Daoy (cell line): ENCODE measurements at places on chromosomes 3 and 15. TPM values are rescaled to one million over a fixed set of nuclear protein-coding genes. Genes with fewer than 3 reads are reported as not detected.
A peak's percentile ranks its signal among the peaks of the same experiment; 100 is the strongest.

The ATP13A5 gene
- 0.30 TPM in 1 of 2 replicates, not detected in the other for total RNA-seq

The CHL1 gene
- not detected in 2 replicates for total RNA-seq

The IMP3 gene
- 115 and 126 TPM in 2 replicates for total RNA-seq

The C3orf85 gene
- not detected in 2 replicates for total RNA-seq

DNA sequence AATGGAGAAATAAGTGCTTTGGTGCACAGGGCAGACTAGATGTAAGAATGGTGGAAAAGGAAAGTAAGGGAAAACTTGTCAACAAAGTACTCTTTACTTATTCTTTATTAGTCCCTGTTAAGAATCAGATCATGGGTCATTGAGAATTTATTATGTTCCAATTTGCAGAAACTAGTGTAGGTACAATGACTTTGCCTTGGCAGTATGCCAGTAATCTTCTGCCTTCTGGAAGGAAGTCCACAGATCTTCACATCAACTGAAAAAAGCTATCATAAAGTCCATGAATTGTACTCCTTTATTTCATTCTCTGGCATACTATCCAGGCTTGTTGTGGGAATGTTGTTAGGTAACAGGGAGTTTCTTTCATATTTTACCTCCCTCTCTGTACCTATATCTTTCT lies 88.2 kb upstream of the FLNB start:
- no peak for DNase-seq

GRCh38 chr3:153319705-153320554 lies 157.9 kb downstream of the RAP2B start:
- no peak for DNase-seq

- DNase-seq: no peak
These were observed 115.8 kb upstream of the TOPAZ1 start for GRCh38 chr3:44125882-44126281.

DNA sequence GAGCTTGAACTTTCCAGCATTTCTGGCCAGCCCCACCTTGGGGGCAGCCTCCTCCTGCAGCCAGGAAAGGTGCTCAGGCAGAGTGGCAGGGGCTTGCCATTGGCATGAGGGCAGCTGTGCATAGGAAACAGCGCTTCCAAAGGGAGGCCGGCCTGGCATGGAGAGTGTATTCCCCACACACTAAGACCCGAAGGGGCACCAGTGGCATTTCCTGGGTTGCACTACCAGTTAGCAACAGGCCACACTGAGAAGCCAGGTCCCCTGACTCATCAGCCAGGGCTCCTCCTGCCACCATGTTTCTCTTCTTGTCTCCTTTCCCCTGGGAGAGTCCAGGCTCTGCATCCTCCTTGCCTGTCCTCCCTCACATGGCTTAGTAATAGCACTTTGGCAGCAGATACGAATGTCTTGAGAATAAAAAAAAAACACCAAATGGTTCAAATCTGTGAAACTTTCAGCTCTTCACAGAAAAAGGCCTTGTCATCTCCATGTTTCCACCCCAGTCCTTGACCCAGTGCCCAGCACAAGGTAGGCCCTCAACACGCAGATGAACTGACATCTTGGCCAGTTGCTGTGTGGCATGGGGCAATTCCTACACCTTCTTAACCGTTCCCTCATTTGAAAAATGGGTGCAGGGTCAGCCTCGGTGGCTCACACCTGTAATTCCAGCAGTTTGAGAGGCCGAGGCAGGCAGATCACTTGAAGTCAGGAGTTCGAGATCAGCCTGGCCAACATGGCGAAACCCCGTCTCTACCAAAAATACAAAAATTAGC lies 180.4 kb downstream of the SMAD6 start:
- DNase-seq: peak; percentile 79

DNA sequence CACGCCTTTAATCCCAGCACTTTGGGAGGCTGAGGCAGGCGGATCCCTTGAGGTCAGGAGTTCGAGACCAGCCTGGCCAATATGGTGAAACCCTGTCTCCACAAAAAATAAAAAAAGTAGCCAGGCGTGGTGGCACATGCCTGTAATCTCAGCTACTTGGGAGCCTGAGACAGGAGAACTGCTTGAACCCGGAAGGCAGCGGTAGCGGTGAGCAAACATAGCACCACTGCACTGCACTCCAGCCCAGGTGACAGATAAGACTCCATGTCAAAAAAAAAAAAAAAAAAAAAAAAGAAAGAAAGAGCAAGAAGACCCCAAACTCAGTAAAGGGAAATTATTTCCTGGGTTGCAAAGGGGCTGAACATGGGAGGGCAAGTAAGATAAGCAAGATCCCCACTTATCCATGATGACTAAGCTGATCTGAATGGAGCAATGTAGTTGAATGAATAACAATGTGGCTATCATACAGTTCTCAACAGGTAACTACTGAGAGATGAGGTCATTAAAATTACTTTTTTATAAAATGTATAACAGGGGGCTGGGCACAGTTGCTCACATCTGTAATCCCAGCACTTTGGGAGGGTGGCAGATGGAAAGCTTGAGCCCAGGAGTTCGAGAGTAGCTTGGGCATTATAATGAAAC lies 46.0 kb downstream of the RBM15B start:
- no peak for DNase-seq

GRCh38 chr3:162082516-162082915 lies 585.9 kb downstream of the OTOL1 start:
- no peak for DNase-seq
